ENCODE measurements at places on chromosomes 6 and 20.

GRCh38 chr6:71421611-71422010 is 133.0 kb downstream of the OGFRL1 start:
- DNase-seq, result no peak

DNA sequence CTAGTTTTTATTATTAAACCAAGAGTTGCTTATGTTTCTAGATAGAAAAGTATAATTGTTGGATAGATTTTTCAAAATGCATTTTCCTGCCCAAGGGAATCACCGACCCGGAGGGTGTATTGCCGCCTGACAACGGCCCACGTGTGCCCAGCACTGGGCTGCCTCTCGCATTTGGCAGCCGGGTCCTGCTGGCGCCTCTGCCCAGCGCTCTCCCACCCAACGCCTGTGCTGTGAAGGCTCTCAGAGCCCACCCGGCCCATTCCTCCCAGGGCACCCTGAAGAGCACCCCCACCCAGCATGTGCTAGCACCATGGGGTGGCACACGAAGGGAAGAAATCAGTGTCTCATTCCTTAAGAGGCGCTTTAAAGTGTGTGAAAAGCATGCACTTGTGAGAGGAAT is 88.3 kb upstream of the AFDN start:
- no peak for DNase-seq

DNA sequence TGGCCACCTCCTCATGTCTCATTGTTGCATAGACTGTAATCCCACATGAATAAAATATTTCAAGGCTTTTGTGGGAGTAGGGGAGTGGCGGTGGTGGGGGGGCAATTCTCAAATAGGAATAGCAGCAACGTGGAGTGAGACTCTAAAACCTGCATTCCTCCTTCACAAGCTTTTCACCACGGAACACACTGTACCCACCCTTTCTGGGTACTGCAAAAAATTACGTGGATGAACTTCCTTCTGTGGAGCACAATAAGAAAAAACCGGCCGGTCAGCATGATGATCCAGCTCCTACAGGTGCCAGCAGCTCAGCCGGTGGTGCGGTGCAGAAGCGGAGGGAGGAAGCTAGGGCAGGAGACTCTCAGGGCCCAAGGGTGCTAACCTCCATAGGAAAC is 930 bp upstream of the RRAGD start:
- no peak for DNase-seq

DNA sequence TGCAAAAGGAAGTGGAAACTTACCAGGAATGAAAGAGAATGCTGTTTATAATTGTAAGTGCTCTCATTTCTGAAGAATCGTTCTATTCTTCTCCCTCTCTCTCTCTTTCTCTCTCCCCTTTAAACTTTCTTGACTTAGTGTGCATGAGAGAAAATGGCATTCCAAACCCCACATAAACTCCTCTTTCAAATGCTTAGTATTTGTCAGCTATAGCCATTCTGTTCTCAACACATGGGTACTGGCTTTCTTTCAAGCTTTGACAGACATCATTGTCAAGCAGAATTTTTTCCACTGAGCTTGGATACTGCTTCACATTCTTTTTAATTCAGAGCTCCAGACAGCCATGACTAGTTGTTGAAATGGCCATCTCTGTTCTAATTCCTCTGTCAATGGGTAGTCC is 51.1 kb upstream of the PREP start:
- DNase-seq, result no peak

GRCh38 chr6:18562726-18563125 is 175.6 kb downstream of the RNF144B start:
- DNase-seq, result no peak

DNA sequence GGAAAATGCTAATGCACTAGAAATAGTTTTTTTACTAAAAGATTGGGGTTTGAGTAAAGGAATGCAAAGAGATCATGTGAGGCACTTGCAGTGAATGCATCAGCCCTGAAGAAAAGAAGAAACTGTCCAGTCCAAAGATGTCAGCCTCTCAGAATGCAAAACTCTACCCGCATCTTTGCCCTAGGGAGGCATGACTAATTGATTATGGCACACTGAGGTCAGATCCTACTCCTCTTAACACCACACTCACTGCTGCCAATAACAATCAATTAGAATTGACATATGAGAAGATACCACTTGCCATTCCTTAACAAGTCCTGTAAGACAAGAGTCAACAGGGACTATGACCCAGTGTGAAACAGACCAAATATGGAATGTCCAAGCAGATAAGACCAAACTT is 262.3 kb upstream of the PLN start:
- no peak for DNase-seq
